ENCODE measurements at places on chromosomes 12 and 14.

DNA sequence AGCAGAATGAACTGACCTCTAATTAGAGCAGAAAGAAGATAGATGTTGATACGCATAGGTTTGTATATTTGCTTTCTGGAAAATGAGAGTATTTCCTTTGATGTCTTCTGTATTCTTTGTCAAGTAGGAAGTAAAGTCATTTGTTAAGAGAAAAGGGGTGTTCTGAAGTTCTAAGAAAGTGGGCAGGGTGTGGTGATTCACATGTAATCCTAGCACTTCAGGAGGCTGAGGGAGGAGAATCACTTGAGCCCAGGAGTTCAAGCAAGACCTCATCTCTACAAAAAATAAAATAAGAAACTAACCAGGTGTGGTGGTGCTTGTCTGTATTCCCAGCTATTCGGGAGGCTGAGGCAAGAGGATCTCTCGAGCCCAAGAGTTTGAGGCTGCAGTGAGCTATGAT lies 2.8 kb downstream of the RHNO1 start:
- DNase-seq: no peak

GRCh38 chr12:12019881-12020280 lies 50.9 kb upstream of the BCL2L14 start:
- DNase-seq: no peak

- DNase-seq: no peak
Observed at GRCh38 chr12:75932241-75932640, 99.3 kb downstream of the PHLDA1 start.

DNA sequence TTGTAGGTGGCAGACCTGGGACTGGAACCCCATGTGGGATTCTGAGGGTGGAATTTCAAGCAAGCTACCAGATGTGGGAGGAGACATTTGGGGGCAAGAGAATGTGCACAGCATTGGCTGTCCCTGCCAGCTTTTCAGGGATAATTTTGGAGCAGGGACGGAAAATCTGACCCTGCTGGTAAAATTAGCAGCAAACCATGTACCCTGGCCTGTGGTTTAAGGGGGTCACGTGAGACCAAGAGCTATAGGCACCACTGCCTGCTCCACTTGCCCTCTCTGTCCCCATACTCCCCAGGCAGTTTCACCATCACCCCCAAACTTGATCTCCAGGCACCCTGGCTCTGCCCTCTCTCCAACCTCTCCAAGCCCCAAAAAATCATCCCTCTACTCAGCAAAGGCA lies 13.5 kb upstream of the ZDHHC22 start:
- no peak for DNase-seq

GRCh38 chr12:124771462-124772288 lies 92.0 kb downstream of the SCARB1 start:
- peak; percentile 87 for DNase-seq

- DNase-seq: no peak
Observed at GRCh38 chr12:103964805-103965204, 867 bp upstream of the TDG start.

- peak; percentile 13 for DNase-seq
Observed at GRCh38 chr12:110860833-110861296, 14.1 kb downstream of the CCDC63 start.

DNA sequence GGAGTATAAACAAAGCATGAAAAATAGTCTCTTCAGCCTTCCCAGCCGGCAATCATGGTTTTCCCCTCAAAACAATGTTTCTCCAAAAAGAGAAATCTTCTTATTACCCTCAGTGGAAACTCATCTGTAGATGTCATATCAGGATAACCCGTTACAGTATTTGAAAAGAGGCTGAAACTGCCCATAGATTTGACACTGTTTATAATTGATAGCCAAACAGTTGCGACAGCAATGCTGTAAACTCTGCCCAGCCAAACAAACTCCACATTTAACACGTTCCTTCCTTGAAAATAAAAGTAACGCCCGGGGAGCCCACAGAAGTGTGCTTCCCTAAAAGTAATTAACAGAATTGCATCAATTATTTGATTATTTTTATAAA lies 201.3 kb upstream of the FOXN3 start:
- peak; percentile 25 for DNase-seq

DNA sequence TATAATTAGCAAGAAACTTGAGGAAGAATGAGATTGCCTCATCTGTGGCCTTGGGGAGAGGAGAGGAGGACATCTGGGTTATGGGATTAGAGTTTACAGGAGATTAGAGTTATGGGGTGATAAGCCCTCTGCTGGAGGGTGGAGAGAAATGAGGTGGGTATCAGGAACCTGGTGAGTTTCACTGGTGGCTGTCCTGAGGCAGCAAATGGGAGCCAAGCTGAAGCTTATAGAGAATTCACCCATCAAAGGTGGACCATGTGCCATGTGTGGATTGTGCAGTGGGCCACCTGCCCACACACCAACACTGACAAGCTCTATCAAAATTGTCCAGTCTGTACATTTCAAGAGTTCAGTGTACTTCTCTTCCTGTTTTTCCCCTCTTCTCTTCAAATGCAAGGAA lies 135.3 kb downstream of the AEBP2 start:
- DNase-seq: no peak

- DNase-seq: peak; percentile 80
Observed at GRCh38 chr14:75125617-75126016, 1.2 kb downstream of the NEK9 start.

DNA sequence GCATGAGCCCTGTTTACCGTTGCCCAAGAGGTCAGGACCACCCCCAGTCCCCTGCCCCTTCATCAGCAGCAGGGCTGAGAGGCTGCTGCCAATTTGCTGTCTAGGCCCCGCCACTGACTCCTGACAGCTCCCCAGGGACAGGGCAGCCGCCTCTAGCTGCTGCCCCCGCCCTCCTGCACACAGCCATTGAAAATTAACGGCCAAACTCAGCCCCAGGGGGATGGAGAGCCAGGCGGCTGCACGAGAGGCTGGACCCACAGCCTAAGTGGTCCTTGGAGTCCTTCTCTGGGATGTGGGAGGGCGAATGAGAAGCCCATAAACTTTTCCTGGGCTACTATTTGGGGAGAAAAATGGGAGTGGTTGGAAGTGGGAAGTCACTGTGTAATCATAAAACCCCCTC lies 4.6 kb downstream of the FOXN4 start:
- DNase-seq: no peak

DNA sequence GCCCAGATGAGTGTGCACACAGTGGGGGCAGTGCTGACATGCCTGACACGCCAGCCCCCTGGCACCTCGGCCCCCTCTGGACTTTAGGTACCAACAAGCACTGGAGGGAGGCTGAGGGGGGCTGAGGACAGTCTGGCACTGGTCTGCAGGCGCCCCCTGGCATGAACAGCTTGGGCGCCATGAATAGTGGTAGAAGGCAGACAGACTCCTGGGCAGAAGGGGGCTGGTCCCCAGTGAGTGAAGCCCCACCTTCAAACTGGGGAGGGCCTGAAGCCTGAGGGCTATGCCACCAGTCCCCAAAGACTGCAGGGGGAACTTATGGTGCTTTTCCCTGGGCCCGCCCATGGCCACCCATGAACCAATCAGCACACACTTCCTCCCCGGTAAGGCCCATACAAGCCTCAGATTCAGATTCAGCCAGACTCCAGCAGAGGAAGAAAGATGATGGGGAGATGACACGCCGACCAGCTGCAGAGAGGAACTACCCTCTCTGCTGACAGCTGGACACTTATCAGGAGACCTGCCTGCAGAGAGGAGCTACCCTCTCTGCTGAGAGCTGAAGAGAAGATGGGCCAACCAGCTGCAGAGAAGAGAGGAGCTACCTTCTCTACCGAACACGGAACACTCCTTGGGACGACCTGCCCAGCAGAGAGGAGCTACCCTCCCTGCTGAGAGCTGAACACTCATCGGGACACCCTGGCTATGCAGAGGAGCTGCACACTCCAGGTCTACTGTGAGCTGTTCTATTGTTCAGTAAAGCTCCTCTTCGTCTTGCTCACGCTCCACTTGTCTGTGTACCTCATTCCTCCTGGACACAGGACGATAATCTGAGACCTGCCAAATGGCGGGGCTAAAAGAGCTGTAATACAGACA lies 324.5 kb downstream of the PCNX1 start:
- peak; percentile 28 for DNase-seq

- DNase-seq: no peak
Observed at GRCh38 chr12:27324530-27324929, 8.1 kb upstream of the BMAL2 start.

DNA sequence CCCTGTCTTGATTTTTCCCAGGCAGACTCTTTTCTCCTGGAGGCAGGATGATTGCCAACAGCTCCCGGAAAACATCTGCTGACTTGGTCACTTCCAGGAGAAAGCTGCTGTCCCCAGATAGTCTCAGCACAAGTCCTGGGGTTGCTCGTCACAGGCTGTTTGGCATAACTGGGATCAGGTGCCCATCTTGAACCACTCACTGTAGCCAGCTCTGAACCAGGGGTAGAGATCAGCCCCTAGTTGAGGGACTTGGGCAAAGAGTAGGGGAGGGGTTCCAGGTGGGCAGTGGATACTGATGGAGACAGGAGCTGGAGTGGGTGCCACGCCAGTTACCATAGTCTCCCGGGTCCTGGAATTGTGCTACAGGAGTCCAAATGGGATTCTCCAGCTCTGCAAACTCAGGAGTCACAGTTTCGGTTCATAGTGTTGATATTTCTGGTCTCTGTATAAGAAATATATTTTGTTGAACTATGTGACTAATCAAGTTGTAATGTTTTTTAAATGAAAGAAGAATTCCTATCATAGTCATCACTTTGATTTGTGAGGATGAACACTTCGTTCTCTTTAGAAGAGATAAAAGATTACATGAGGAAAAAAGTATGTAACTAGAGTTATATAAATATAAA lies 1154.5 kb downstream of the AACS start:
- DNase-seq: no peak

DNA sequence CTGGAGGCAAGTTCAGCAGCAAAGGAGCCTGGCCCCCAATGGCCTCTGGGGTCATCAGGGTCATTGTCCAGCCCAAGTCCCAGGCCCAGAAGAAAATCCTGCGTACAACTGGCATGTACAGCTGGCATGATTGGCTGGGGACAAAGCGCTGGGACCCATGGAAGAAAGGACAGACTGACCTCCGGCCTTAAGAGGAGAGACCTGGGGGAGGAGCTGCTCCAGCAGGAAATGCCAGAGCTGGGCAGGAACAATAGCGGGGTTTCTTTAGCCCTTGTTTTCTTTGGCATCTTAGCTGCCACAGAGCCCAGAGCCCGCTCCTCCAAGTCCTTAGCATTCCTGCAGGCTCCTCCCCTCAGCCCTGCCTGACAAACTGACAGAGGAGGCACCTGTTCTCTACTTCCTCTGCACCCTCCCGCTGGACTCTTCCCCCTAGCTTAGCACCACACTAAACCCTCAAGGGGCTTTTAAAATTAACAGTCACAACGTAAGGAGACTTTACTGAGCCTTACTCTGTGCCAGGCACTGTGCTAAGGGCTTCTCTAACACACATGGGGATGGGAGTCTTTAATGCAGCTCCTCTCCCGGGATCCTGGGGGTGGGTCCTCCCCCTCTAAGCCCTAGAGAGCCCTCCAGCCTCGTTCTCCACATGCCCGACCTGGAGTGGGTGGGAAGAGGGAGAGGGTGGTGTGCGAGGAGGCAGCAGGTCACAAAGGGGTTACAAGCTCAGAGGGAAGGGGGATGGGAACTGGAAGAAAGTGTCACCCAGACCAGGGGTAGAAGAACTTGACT lies 1.8 kb upstream of the AQP5 start:
- DNase-seq: no peak

- DNase-seq: no peak
Observed at GRCh38 chr12:49013428-49013827, 5.1 kb downstream of the PRKAG1 start.

DNA sequence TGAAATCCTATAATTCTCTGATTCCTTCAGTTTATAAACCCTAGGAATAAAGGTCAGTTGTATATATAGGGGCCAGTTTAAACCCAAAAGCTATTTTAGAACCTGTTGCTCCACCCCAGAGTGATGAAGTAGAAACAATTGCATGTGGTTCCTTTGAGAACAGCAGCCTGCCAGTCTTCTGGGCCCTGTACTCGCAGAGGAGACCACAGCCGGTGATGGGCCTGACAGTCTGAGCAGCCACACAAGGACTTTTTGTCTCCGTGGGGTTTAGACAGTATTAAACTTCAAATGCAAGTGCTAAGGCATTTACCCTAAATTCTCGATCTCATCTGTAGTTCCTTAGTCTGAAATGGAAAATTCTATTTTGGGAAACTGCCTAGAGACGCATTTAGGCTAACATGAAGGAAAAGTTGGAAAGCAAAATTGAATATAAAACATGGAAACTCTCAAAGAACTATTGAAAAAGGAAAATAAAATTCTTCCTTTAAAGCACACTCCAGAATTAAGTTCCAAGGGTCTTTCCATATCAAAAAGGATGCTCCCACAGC lies 80.6 kb downstream of the PRICKLE1 start:
- DNase-seq: no peak

DNA sequence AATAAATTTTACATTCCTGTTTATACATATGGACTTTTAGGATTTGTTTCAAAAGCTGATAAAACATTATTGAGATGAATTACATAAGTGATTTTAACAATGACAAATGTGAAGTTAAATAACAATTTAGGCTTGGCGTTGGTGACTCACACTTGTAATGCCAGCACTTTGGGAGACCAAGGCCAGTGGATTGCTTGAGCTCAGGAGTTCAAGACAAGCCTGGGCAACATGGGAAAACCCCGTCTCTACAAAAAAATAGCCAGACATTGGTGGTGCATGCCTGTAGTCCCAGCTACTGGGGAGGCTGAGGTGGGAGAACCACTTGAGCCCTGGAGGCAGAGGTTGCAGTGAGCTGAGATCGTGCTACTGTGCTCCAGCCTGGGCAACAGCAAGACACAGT lies 7.4 kb downstream of the ACOT2 start:
- DNase-seq: no peak

- no peak for DNase-seq
Observed at GRCh38 chr12:6927379-6928021, at the start of gene ATN1. TSS of gene ATN1 (plus strand) at chr12:6927959. CDS start at chr12:6934002, 6,043 bp downstream.

DNA sequence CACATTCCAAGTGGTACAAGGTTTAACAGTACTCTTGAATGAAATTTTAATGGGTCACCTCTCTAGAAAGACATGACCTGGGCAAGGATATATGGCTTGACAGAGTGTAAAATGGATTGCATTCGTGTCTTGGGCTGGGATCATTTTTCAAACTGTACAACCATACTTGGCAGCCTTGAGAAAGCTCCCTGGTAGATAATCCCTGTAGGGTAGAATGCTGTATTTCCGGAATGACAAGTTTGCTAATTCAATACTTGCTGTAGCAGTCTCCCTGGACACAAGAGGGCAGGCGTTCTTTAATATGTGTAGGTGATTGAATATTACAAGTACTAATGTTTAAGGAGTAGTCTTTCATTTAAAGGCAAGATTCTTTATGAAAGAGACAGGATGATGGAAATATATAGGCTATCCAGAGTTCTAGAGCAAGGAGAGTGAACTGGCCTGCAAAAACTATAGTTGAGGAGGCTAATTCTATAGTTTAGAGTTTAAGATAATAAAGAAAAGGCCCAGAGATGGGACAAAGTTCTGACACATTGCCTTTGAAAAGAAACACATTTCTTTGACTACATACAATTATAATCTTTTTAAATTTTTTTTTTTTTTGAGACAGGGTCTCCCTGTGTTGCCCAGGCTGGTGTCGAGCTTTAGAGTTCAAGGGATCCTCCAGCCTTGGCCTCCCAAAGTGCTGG lies 53.4 kb downstream of the PLBD1 start:
- DNase-seq: no peak

GRCh38 chr12:125206711-125207110 lies 141.5 kb downstream of the AACS start:
- DNase-seq: no peak

GRCh38 chr14:52032204-52032801 lies 36.6 kb downstream of the NID2 start:
- DNase-seq: no peak
